GM12892 (cell line): ENCODE measurements at places on chromosomes 5 and 9.

DNA sequence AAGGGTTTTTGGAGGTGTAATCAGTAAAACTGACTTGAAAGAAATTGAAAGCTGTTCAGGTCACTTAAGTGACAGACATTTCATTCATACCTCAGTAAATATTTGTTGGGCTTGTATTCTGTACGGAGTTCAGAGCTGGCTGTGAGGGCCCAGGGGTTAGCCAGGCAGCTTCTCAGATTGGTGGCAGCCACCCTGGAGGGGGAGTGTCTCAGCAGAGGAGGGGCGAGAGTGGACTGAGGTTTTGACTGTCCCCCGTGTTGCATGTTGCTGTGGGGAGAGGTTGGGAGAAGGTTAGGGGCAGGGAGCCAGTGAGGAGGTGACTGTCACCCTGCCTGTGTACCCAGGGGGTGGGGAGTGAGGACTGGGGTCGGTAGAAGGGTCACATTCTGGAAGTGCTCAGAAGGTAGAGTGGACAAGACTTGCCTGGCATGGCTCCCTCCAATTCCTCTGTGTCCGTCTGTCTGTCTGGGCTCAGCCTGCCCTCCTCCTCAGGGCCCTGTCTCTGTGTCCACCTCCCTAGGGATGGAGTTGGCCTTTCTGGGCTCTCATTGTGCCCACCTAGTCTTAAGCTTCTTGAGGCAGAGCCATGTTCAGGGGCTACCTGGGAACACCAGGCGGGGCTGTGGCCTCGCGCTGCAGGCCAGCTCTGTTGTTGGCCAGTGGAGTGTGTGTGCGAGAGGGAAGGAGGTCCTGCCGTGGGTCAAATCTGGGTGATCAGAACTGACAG lies 4.4 kb downstream of the PHF2 start:
- DNase-seq: no peak

DNA sequence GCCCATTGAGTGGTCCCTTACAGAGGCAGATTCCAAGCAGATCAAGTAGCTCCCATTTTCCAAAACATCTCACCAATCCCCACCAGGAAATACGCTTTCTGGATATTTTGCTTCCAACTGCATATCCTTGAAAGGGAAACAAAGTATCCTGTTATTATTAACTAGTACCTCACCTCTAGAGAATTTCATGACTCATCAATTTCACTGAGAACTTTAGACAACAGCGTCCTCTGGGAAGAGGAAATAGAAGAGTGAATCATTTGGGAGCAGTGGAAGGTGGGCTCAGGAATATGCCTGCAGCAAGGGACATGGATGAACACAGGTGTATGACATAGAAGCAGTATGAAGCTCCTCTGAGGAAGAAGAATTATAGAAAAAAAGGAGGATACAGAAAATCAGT lies 186.7 kb downstream of the MARCHF11 start:
- DNase-seq: no peak

- DNase-seq: no peak
Observed at GRCh38 chr5:167011196-167011595, 1280.2 kb upstream of the WWC1 start.

DNA sequence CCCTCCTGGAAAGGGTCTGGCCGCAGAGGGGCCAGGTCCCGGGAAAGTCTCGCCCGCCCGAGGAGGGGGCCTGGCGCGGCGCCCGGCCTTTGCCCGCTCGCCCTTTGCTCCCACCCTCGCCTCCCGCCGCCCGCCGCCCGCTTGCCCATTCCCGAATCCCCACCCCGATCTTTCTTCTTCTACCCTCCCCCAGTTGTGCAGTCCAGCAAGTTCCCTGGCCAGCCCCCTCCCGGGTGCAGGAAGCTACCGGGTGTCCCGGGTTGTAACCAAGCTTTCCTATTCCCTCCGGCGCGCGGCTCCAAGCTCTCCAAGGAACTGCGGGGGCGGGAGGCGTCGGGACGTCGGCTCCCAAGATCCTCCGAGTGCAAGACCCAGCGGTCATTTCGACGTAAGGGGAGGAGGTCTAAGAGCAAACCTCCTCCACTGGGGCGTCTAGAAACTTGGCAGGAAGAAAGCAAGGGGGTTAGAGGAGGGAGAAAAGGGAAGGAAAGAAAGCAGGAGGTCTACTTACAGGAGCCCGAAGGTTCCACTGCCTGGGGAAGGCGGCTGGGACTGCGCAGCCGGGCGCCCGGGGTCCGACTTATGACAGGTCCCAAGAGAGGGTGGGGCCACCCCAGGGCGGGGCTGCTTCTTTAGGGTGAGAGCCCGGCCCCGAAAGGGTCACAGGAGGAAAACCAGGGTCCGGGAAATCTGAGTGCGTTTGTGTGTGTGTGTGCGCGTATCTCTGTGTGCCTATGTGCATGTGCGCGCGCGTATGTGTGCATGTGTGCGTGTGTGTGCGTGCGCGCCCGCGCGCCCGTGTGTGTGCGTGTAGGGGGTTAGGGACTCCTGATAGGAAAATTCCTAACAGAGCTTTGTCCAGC lies at the start of gene PTGR1:
Gene PTGR1 (minus strand): TSS at position 556 of the 863 bp plus-strand sequence. CDS start 2,225 bp downstream, outside the sequence.
- DNase-seq: peak; percentile 33

GRCh38 chr9:136996361-136997292 lies at the start of gene CLIC3:
CLIC3 (minus strand) TSS chr9:136996568; CDS start chr9:136996543, 25 bp downstream.
- DNase-seq: no peak

GRCh38 chr9:76358628-76359280 lies 35.5 kb downstream of the RFK start:
- DNase-seq: no peak

DNA sequence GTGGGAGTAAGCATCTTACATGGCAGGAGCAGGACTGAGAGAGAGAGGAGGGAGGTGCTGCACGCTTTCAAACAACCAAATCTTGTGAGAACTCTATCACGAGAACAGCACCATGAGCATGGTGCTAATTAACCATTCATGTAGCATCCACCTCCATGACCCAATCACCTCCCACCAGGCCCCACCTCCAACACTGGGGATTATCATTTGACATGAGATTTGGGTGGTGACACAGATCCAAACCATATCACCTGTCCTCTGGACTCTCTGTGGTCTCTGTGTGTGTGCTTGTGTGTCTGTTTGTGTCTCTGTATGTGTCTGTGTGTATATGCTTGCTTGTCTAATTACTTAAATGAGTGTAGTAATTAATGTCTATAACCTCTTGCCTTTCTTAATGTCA lies 31.1 kb downstream of the SEC61B start:
- DNase-seq: no peak

DNA sequence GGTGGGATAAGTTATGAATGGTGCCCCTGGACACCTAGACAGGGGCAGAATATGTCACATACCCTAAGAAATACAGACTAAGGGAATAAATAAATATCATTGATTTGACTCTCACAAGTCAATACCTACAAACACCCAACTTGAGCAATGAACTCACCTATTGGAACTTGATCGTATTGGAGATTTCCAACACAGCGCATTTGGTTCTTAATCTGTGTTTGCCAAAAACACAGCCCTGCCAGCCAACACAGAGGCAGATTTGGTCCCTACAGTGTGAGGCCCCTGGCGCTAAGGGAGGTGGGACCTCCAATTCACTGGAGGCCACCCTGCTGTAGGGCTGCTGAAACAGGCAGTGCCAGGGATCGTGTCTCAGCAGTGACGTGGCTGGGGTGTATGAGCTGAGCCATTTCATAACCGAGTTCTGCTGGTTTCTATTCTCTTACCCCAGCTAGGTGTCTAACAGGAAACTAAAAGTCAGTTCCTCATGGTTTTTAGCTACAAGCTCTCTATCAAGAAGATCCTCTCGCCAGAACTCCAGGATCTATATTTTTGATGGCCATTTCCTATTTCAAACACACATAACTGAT lies 84.5 kb downstream of the SLC1A1 start:
- no peak for DNase-seq

- no peak for DNase-seq
Observed at GRCh38 chr9:79562749-79563386, 8.9 kb upstream of the TLE4 start.

- no peak for DNase-seq
Observed at GRCh38 chr5:29143266-29143665, 2050.2 kb upstream of the CDH6 start.

DNA sequence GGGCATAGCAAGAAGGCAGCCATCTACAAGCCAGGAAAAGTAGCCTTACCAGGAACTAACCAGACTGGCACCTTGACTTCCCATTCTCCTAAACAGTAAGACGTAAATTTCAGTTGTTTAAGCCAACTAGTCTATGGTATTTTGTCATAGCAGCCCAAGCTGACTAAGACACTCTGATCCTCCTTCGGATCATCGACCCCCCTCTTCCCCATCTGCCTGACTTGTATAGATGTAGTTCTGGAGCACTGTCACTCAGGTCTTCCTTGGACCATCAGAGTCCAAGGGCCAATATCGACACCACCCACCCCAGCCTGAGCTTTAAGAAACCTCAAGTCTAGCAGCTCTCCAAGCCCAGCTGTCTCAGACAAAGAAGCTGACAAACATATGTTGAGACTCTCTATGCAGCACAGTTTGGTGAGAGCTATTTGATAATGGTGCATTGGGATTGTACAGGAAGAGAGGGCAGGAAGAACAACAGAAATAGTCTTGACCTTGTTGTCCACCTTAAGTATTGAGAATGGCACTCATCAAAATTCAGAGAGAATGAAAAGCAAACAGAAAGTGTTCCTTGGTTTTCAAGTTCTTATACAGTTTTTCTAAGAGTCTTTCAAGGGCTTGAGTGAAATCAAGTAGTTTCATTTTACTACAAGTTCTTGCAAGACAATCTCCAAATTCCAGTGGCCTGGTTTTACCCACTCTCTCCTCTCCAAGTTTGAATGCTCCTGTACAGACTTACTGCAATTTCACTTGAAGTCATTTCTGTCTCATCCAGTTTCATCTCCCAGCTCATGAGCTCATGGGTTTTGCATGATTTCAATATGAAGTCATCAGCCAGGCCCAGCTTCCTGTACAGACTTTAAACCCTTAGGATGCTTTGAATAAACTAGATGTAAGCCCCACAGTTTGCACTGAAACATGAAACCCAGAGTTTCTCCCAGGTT lies 122.3 kb upstream of the RAI14 start:
- DNase-seq: no peak

- peak; percentile 39 for DNase-seq
Observed at GRCh38 chr9:97954550-97954989, 16.6 kb upstream of the HEMGN start.

DNA sequence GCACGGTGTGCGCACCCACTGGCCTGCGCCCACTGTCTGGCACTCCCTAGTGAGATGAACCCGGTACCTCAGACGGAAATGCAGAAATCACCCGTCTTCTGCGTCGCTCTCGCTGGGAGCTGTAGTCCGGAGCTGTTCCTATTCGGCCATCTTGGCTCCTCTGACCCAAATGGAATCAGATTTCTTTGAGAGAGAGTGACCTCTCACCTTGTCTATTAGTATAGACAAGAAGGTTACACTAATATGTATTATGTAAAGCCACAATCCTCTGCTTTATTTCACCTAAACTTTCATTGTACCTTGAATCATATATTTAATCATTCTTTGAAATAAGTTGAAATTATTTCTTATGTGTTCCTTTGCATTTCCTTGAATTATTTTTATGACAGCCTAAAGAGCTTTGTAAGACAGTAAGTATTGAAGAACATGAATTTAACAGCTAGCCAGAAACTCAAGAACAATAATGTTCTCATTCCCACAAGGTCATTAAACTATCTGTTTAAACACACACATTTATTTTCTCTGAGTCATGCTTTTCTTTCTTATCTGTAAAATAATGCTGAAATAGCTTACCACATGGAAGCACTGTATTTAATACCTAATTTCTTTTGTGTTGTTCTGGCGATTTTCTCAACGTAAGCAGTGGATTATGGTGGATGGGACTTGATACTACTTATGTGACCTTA lies 91.8 kb upstream of the DMRTA1 start:
- no peak for DNase-seq

DNA sequence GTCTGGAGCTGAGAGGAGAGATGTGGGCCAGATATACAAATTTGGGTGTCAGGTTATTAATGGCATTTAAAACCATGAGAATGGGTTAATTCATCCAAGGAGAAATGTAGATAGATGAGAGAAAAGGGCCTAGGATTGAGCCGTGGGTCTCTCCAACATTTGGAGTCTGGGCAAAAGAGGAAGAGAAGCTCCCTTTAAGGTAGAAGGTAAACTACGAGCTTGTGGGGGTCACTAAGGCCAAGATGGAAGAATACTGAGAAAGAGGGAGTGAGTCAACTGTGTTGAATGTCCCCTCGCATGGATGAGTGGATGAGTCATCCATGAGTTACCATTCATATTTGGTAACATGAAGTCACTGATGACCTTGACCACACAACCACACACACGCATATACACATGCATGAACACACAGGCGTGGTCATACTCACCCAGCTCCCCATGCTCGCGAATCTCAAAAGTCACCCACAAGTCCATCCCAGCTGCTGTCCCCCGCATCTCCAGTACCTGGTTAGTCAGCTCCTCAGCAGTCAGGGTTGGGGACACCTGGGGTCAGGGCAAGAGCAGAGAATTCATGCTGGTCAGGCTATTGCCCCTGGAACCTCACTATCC lies 6.8 kb upstream of the FCHSD1 start:
- no peak for DNase-seq

DNA sequence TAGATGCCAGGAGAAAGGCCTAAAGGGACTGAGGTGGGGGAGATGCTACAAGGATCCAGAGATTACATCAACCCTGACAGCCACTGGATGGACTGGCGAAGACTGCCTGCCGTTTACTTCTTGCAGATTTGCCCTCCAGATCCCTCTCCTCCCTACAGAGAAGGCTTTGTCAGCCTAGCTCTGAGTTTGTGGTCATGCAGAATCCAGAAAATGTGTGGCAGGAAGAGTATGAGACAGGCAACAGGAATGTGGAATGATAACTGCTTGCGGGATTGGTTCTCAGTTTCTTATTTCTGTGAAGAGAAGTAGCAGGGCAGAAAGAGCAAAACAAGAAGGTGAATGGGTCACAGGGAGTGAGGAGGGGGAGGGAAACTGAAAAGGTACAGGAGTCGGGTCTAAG lies 129.6 kb downstream of the TLE1 start:
- no peak for DNase-seq

- DNase-seq: no peak
Observed at GRCh38 chr9:120934281-120934680, 7.7 kb upstream of the TRAF1 start.

DNA sequence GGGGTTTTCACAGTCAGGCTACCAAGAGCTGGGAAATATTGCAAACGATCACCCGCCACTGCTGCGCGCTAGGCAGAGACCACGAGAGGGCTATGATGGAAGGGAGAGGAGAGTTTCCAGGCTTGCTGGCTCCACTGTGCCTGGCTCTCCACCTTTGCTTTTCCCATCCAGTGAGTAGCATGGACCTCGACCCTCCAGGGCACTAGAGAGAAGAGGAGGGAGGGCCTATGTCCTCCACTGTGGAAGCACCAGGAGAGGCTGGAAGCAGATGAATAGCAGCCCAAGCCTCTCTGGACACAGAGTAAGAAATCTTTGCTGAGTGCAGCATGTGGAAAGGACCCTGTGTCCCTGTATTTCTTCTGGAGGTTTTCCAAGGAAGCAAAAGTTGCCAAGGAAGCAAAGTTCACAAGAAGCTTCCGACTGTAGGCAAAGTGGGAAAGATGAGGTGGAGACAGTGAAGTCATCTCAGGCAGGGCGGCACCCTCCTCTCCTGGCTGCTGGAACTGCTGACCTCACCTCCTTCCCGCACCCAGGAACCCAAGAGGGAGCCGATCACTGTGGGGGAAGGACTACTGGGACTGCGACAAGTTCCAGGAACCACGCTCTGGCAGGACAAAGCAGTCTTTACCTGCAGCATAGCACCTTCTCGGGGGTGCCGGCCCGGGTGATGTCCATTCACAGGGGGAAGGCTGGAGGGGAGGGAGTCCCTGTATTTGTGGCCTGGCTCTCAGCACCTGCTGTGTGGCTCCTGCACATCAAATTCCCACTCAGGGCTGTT lies 79.6 kb downstream of the CSNK1A1 start:
- no peak for DNase-seq
